ENCODE measurements at places on chromosomes 4 and X. TPM values are rescaled to one million over a fixed set of nuclear protein-coding genes. Genes with fewer than 3 reads are reported as not detected.

ZNF185 gene
- total RNA-seq, result 0.75 TPM

SLC25A31 gene
- total RNA-seq, result not detected

DGKK gene
- total RNA-seq, result not detected

DCLK2 gene
- total RNA-seq, result 0.05 TPM

ZFYVE28 gene
- 40.1 TPM for total RNA-seq

CYTL1 gene
- not detected for total RNA-seq

CT45A3 gene
- not detected for total RNA-seq

SOWAHB gene
- total RNA-seq, result not detected

GABRQ gene
- not detected for total RNA-seq

ZBED1 gene
- total RNA-seq, result 31.0 TPM

AMTN gene
- total RNA-seq, result not detected

UGT2B11 gene
- not detected for total RNA-seq

CYBB gene
- total RNA-seq, result not detected

ADH1B gene
- total RNA-seq, result not detected

LANCL3 gene
- total RNA-seq, result 0.23 TPM

NXF2 gene
- not detected for total RNA-seq

ARHGAP10 gene
- total RNA-seq, result 19.7 TPM

FGFR3 gene
- 0.18 TPM for total RNA-seq

USP27X gene
- total RNA-seq, result 2.4 TPM

RS1 gene
- not detected for total RNA-seq

ARHGAP36 gene
- not detected for total RNA-seq

IGSF1 gene
- not detected for total RNA-seq

RASL11B gene
- 0.25 TPM for total RNA-seq

MAGED2 gene
- 70.1 TPM for total RNA-seq

RTL9 gene
- not detected for total RNA-seq

DRP2 gene
- total RNA-seq, result 0.78 TPM

APLN gene
- total RNA-seq, result 0.15 TPM

CD40LG gene
- total RNA-seq, result 139 TPM

ZRSR2 gene
- total RNA-seq, result 21.9 TPM

BEX5 gene
- 7.0 TPM for total RNA-seq

GLRB gene
- total RNA-seq, result not detected

PLXNB3 gene
- total RNA-seq, result 0.58 TPM

ASB12 gene
- not detected for total RNA-seq

HTR2C gene
- total RNA-seq, result not detected

EPHA5 gene
- total RNA-seq, result not detected

PNMA6F gene
- total RNA-seq, result not detected

ZFP42 gene
- total RNA-seq, result not detected

FAM47B gene
- not detected for total RNA-seq

ACE2 gene
- total RNA-seq, result not detected

FAM9B gene
- total RNA-seq, result not detected

RENBP gene
- 12.8 TPM for total RNA-seq

ARL9 gene
- not detected for total RNA-seq

SLC6A8 gene
- 3.0 TPM for total RNA-seq

CT47B1 gene
- not detected for total RNA-seq

DCAF4L1 gene
- 0.15 TPM for total RNA-seq

ADAMTS3 gene
- total RNA-seq, result not detected

SPATA18 gene
- 0.48 TPM for total RNA-seq

SPANXA2 gene
- not detected for total RNA-seq

POF1B gene
- 0.33 TPM for total RNA-seq

TCEAL3 gene
- total RNA-seq, result 3.0 TPM
